ENCODE measurements at places on chromosomes 2 and 18.

- no peak for DNase-seq
Observed at GRCh38 chr2:71526141-71526540, 72.8 kb downstream of the DYSF start.

DNA sequence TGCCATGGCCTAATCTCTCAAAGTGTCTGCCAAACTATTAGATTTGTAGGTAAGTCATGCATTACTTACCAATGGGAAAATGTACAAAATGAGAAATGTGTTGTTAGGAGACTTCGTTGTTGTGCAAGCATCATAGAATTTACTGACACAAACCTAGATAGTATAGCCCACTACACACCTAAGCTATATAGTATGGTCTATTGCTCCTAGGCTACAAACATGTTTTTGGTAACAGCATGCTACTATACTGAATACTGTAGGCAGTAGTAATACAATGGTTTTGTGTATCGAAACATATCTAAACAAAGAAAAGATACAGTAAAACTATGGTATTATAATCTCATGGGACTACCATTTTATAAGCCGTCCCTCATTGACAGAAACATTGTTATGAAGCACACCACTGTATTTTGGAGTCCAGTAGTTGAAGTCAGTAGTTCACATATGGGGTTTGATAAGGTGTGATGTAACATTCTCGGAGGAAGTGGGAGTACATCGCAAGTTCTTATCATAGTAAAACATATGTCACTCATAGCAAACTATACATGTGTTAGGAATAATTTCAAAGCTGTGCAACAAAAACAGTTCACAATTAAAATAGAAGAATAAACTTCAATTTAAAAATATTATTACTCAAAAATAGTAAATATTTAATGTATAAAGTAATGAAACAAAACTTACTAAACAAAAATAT is 12.0 kb upstream of the GTF2A1L start:
- DNase-seq = no peak

DNA sequence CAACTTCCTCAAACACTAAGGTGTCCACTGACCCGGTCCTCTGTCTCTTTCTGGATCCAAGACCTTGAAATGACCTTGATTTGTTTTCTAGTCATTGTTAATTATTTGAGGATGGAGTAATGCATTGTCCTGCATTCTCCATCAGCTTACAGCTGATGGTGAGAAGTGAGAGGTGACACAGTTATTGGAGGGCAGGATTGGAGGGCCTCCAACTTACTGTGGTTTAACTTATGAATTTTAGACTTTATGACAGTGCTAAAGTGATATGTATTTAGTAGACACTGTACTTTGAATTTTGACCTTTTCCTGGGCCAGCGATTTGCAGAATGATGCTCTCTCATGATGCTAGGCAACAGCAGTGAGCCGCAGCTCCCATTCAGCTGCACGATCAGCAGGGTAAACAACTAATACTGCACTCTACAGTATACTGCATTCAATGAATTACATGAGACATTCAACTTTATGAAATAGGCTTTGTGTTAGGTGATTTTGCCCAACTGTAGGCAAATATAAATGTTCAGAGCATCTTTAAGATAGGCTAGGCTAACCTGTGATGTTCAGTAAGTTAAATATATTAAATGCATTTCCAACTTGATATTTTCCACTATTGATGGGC is 200.0 kb upstream of the MEX3C start:
- DNase-seq = no peak

GRCh38 chr18:52046842-52047241 is 293.2 kb upstream of the DCC start:
- no peak for DNase-seq

DNA sequence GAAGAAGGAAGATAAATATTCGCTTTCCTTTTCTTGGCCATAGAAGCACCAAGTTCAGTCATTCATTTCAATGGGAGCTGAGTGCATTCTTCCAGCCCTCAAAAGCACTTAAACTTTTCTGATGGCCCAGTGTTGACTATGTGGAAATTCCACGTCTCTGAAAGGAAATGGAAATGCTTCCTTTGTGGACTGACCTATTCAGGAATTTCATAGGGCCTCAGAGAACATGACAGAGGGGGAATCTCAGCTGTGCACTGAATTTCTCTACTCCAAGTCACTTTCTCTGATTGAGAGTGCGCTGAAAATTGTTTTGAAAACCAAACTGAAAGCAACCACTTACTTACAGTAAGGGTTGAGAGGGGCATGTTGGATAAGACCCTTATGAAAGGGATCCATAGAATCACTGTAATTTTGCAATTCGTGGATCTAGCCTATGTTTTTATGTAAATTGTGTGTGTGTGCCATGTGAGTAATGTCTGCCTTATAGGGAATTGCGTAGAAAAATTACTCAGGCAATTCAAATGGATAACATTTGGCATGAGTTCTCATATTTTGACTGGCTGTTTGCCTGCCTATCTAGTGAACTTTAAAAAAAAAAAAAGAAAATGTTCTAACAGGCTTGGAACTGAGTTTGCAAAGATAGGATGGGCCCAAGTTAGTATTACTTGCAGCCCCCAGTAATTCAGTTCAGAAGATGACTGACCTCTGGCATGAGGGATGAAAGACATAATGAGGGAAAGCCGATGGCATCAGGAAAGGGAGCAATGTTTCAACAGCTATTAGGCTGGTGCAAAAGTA is 437.0 kb downstream of the PTPRM start:
- DNase-seq = no peak

DNA sequence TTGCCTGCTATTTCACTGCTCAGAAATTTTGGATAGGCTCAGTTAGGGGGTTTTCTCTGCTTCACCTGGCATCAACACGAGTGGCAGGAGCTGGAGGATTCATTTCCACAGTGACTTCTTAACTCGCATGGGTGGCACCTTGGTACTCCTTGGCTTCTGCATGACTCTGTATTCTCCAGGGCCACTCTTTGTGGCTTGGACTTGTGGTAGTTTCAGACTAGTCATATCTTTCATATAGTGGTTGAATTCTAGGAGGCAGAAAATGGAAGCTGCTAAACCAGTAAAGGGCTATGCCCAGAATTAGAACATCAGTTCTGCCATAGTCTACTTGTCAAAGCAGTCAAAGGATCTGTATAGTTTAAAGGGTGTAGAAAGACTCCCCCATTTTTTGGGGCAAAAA is 6.8 kb downstream of the MAIP1 start:
- DNase-seq = no peak

GRCh38 chr18:355678-356077 is 87.8 kb upstream of the THOC1 start:
- no peak for DNase-seq

DNA sequence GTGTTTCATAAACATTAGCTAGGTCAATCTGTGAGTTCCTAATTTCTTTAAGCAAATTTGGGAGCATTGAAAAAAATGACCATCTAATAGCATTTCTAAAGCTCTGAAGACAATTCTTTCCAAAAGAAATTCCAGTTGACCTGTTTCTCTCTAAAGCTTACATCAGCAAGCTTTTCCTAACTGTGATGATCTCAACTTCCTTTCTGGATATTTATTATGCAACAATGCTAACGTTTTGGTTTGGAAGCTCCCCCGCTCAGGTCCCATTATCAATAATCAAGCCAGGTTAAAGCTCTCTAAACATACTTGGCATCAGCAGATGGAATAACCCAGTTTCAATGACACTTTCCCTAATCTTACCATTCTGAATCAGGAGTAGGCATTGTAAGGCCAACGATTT is 196.3 kb upstream of the TANK start:
- DNase-seq = no peak

GRCh38 chr18:74274700-74275099 is 17.1 kb downstream of the CYB5A start:
- no peak for DNase-seq

GRCh38 chr2:10884574-10884975 is 27.2 kb upstream of the KCNF1 start:
- no peak for DNase-seq

- DNase-seq = no peak
Observed at GRCh38 chr2:219997341-219997851, 370.0 kb downstream of the SLC4A3 start.

DNA sequence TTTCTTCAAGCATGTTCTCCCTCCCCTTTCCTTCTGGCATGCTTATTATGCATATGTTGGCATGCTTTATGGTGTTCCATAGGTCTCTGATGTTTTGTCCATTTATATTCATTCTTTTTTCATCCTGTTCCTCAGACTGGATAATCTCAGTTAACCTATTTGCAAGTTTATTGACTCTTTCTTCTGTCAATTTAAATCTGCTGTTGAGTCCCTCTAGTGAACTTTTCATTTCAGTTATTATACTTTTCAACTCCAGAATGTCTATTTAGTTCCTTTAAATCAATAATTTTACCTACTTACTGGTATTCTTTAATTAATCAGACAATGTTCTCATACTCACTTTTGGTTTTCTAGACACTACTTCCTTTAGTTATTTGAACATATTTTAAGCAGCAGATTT is 101.2 kb downstream of the GALNT14 start:
- no peak for DNase-seq

DNA sequence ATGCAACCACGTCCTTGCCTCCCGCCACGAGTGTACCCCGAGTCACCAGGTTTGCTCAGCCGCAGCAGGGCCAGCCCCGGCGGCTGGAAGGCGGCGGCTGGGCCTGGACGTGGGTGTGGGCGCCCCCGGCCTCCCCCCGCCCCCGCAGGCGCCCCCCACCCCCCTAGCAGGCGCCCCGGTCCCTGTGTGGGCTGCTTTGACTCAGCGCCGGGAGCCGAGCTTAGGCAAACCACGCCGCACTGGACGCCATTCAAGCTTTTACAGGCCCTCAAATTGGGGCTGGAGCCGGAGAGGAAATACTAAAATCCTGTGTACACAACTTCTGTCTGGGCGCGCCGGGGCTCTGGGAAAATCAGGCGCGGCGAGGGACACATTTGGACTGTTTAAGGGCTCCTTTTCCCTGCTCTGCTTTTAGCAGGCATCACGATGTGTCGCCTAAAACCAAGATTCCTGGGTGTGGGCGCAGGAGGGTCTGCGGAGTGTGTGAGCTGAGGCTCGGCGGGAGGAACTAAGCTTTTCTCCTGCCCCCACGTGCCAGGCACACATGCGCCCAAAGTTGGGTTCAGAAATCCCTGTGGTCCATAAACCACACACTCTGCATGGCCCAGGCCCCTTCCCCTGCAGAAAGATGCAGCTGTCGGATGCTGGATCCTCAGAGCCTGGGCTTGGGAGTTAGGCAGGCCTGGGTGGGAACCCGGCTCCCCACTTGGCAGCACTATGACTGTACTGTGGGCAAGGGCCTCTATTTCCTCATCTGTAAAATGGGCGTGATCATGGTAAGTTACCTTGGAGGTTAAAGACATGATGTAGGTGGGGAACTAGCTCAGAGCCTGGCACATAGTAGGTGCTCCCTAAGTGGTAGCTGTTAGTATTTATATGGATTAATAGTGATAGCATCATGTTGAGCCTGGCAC is 57.6 kb downstream of the ATOH8 start:
- no peak for DNase-seq

DNA sequence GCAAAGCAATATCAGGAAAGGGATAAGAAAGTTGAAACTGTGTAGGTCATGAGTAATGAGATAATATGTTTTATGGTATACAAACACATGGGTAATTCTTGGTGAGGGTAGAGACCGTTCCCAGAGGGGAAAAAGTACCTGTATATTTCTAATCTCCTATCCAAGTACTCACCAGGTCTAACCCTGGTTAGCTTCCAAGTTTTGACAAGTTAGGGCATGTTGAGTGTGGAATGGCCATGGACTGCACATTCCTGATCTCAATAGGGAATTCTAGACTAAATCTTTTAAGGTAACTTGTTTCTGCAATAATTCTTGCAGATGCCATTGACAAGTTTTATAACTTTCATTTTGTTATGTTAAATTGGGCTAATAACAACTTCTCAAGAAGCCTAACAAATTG is 216.6 kb downstream of the SPAG16 start:
- DNase-seq = no peak

GRCh38 chr18:40569605-40570004 is 1385.4 kb upstream of the PIK3C3 start:
- no peak for DNase-seq

GRCh38 chr2:128395640-128396499 is 77.2 kb upstream of the HS6ST1 start:
- DNase-seq = no peak

DNA sequence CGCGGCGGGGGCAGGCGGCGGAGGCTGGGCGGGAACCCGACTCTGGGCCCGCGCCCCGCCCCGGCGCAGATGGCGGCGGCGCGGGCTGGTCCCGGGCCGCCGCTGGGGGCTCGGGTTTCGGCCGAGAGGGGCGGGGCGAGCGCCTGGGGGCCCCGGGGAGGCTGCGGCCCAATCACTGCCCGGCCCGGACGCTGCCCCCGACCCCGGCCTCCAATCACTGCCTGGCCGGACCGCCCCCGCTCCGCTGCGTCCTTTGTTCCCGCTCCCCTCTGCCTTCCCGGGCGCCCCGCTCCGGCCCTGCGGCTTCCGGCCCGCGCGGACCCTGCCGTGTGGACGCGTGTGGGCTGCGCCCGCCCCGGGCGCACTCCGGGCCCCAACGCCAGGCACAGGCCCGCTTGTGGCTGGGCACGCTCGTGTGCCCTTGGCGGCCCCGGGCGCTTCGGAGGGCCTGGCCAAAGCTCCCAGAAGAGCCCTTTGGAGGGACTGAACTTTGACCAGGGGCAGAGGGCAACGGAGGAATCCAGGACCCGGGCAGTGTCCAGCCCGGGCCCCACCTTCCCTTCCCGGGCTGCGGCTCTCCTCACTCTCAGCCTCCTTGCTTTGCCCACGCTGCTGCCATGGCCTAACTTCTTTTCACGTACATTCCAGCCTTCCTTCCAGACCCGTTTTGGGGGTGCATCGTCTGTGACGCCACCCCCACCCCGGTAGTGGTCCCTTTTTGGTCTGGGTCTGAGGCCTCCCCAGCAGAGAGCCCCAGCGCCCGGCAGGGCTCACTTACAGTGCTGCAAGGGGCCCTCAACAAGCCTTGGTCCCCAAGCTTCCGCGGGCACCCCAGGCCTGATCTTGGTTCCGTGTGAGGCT is 27.1 kb upstream of the PTMA start:
- DNase-seq = no peak

DNA sequence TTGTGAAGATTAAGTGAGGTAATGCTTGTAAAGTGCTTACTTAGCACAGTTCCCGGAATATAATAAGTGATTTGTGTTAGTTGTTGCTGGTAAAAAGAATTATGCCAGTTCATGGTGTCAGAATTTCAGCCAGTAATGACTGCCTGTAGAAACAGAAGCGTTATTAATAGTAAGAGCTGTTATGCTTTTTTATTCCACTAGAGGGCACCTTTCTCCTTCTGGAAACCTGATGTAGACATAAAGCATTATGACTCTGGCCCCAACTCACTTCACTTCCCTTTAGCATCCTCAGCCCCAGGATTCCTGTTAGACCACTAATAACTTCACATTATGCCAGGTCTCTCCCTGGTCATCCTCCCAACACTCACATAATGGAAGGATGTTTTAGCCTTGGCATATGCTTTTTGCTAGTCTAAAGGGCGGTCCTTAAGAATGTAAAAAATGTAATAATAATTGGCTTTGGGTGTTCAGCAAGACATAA is 34.9 kb downstream of the C18orf54 start:
- no peak for DNase-seq

DNA sequence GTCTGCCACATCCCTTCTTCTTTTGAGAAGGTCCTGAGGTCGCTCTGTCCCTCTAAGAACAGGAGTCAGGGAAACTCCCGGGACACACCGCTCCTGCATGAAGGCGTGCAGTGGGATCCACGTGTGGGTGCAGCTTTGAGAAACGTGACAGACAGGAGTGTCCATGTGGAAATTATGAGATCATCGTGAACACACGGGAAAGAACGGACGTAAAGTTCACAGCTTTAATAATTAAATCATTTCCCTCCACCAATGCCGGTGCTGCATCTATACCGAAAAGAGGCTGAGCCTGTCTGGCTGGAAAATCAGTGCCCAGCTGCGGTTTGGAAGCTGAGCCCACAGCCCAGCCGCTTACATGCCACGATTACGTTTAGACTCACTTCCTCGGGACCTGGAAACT is 372.4 kb upstream of the SALL3 start:
- DNase-seq = no peak

- no peak for DNase-seq
Observed at GRCh38 chr2:9973690-9974089, 22.2 kb downstream of the GRHL1 start.

Measured in CD4-positive, alpha-beta T cell (primary cell).